Tibial nerve (tissue), 4 donors: ENCODE measurements at places on chromosomes 11 and 22. TPM values are rescaled to one million over a fixed set of nuclear protein-coding genes. Genes with fewer than 3 reads are reported as not detected.

DNA sequence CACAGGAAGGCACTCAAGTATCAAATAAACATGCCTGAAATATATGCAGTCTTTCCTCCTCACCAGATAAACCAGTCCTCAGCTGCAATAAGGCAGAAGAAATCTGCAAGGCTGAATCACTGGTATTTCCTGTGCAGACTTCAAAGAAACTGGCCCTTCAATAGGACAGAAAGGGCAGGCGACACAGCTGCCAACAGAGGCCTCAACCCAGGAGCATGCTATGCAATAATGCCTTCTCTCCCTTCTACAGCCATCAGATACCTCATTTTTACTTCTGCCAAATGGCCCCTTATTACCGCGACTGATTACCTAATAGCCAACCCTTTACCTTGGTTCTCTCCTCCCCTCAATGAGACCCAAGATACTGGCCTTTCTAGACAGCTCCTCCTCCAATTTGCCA, 8.0 kb downstream of the NUMA1 start:
- no peaks in the 10 kb centered on the region for H3K4me1 ChIP-seq
- H3K27me3 ChIP-seq: no peaks in the 10 kb centered on the region
- peaks cover 14% of the 10 kb centered on the region for H3K36me3 ChIP-seq

- H3K4me1 ChIP-seq: peaks cover 76% of the 10 kb centered on the region
- peak overlapping the region; percentile 84 for H3K27ac ChIP-seq
- no peak for DNase-seq
- H3K27me3 ChIP-seq: no peaks in the 10 kb centered on the region
- H3K4me3 ChIP-seq: no peak overlapping the region
Measured at GRCh38 chr22:20533879-20534265, 26.5 kb downstream of the MED15 start.

DNA sequence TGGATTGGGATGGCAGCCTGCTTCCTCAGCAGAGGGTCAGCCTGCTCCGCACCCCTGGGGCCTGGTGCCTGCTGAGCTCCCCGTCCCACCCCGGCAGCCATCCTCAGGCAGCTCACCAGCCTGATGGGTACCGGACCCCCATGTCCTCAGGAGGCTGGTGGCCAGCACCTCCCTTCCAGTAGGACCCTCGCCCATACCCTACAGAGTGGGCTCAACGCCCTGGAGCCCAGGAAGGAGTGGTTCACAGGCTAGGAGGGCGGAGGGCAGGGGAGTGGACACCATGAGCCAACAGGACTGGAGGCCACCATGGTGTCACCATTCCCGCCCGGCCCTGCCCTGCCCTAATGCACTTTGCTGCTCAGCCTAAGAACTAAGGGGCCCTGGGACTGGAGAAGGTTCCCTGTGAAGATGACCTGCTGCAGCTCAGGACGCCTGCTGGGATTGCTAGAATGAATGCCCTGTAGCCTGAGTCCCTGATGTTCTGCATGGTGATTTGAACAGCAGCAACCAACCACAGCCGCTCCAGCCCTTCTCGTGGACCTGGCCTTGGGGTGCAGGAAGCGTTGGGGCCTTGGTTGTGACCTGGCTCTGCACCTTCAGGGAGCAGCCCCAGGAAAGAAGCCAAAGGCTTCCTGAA, 1080.8 kb downstream of the BRD1 start:
- H3K4me1 ChIP-seq: no peaks in the 10 kb centered on the region
- no peak for DNase-seq
- H3K4me3 ChIP-seq: no peak overlapping the region
- H3K27ac ChIP-seq: no peak overlapping the region

DNA sequence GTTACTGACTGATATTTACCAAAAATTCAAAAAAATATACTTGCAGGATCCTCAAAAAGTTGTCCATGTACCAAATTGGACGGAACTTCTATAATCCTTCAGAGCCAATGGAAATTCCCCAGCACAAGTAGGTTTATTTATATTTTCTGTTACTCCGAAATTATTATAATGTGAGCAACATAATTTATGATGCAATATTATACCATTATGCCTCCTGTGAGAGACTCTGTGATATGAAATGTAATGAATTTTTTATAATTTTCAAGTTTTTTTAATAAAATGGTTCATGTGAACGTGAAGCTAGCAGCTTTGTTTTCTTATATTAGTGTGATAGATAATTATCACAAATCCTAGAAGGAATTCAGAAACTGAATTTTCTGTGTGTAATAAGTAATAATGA, 18.2 kb downstream of the PIWIL4 start:
- H3K4me1 ChIP-seq: no peaks in the 10 kb centered on the region
- no peak for DNase-seq
- no peak overlapping the region for H3K27ac ChIP-seq
- no peak overlapping the region for H3K4me3 ChIP-seq
- no peaks in the 10 kb centered on the region for H3K36me3 ChIP-seq

GRCh38 chr11:134559602-134559962, 147.5 kb upstream of the B3GAT1 start:
- no peaks in the 10 kb centered on the region for H3K4me1 ChIP-seq
- H3K27ac ChIP-seq: no peak overlapping the region
- H3K27me3 ChIP-seq: no peaks in the 10 kb centered on the region
- H3K36me3 ChIP-seq: no peaks in the 10 kb centered on the region

GRCh38 chr11:75384438-75385080, 14.8 kb upstream of the RPS3 start:
- H3K36me3 ChIP-seq: no peaks in the 10 kb centered on the region
- DNase-seq: peak; percentile 73
- H3K27ac ChIP-seq: no peak overlapping the region
- H3K4me3 ChIP-seq: no peak overlapping the region
- peaks cover 13% of the 10 kb centered on the region for H3K4me1 ChIP-seq
- H3K27me3 ChIP-seq: no peaks in the 10 kb centered on the region

GRCh38 chr22:35023692-35024363, 42.1 kb upstream of the ISX start:
- no peak overlapping the region for H3K4me3 ChIP-seq
- no peaks in the 10 kb centered on the region for H3K4me1 ChIP-seq
- H3K36me3 ChIP-seq: no peaks in the 10 kb centered on the region

LRRN4CL gene
- 44.6 TPM for total RNA-seq

GRCh38 chr11:76256448-76256847, 50.1 kb upstream of the WNT11 start:
- DNase-seq: no peak
- H3K4me1 ChIP-seq: no peaks in the 10 kb centered on the region
- peaks cover 4% of the 10 kb centered on the region for H3K27me3 ChIP-seq
- H3K36me3 ChIP-seq: no peaks in the 10 kb centered on the region

PIWIL4 gene
- 7.2 TPM for total RNA-seq

- no peak for DNase-seq
- H3K27ac ChIP-seq: no peak overlapping the region
- no peaks in the 10 kb centered on the region for H3K27me3 ChIP-seq
- H3K4me1 ChIP-seq: no peaks in the 10 kb centered on the region
Measured at GRCh38 chr22:48405741-48406140, 1421.9 kb downstream of the BRD1 start.

BTG4 gene
- not detected for total RNA-seq

GRCh38 chr22:39558950-39559349, 11.6 kb upstream of the CACNA1I start:
- H3K27ac ChIP-seq: no peak overlapping the region
- H3K36me3 ChIP-seq: no peaks in the 10 kb centered on the region
- no peak for DNase-seq

- no peak overlapping the region for H3K4me3 ChIP-seq
- peaks cover 42% of the 10 kb centered on the region for H3K4me1 ChIP-seq
- H3K27me3 ChIP-seq: no peaks in the 10 kb centered on the region
Measured at GRCh38 chr11:46492532-46492931, 101.0 kb upstream of the CHRM4 start.

KCNQ1OT1 gene
- 8.0 TPM for total RNA-seq

P2RY2 gene
- total RNA-seq: 4.5 TPM

OTOG gene
- not detected for total RNA-seq

GRCh38 chr11:79786961-79787360, 346.1 kb upstream of the TENM4 start:
- H3K4me3 ChIP-seq: no peak overlapping the region
- no peaks in the 10 kb centered on the region for H3K27me3 ChIP-seq
- DNase-seq: no peak
- no peaks in the 10 kb centered on the region for H3K4me1 ChIP-seq
- H3K27ac ChIP-seq: no peak overlapping the region
- no peaks in the 10 kb centered on the region for H3K36me3 ChIP-seq

- H3K27me3 ChIP-seq: no peaks in the 10 kb centered on the region
- H3K4me1 ChIP-seq: no peaks in the 10 kb centered on the region
- H3K4me3 ChIP-seq: no peak overlapping the region
- H3K36me3 ChIP-seq: no peaks in the 10 kb centered on the region
- no peak overlapping the region for H3K27ac ChIP-seq
Measured at GRCh38 chr22:38138961-38139360, 28.5 kb upstream of the BAIAP2L2 start.

DNA sequence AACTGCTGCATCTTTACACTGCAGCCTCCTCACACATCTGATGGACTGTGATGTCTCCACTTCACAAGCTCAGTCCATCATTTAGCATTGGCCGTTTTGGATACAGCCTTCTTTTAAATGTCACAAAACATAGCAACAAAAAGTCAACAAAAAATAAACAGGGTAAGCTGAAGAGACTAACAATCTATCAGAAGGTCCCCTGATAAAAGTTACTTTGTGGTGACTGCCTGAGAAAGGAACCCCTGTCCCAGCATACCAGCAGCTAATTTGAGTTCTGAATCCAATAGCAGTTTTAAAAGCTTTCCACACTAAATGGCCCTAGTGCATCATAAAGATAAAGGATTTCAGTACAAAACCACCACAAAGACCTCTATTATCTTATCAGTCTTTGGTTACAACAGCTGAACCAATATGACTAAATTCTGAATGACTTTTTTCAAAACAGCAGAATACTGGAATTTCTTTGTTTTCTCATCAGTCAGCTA, 162.4 kb downstream of the SOX6 start:
- no peaks in the 10 kb centered on the region for H3K27me3 ChIP-seq
- peaks cover 49% of the 10 kb centered on the region for H3K4me1 ChIP-seq
- H3K27ac ChIP-seq: no peak overlapping the region
- no peaks in the 10 kb centered on the region for H3K36me3 ChIP-seq
- DNase-seq: no peak

C11orf42 gene
- not detected for total RNA-seq

GRCh38 chr11:102523887-102524286, 6.7 kb downstream of the MMP7 start:
- H3K4me3 ChIP-seq: no peak overlapping the region
- H3K27me3 ChIP-seq: no peaks in the 10 kb centered on the region
- no peaks in the 10 kb centered on the region for H3K36me3 ChIP-seq
- no peak overlapping the region for H3K27ac ChIP-seq

GRCh38 chr11:74870485-74870884, 78.4 kb downstream of the XRRA1 start:
- no peak for DNase-seq
- H3K4me1 ChIP-seq: no peaks in the 10 kb centered on the region
- H3K4me3 ChIP-seq: no peak overlapping the region
- H3K27me3 ChIP-seq: no peaks in the 10 kb centered on the region
- no peaks in the 10 kb centered on the region for H3K36me3 ChIP-seq

DNA sequence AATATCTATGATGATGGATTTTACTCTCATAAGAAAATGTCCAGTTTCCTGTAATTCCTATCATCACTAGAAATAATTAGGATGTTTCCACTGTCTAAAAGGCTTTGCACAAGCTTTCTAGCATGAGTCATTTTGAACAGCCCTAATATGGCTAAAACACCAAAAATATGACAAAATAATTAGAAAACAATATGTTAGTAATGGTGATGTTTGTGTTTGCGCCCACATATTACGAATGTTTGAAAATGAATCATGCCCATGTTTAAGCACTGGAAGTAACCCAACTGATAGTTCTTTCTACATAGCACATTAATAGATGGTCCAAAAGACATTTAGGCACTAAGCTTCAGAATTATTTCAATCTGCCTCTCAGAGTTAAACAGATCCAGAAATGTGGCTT, 96.0 kb downstream of the TRPC6 start:
- no peaks in the 10 kb centered on the region for H3K4me1 ChIP-seq
- DNase-seq: no peak
- no peaks in the 10 kb centered on the region for H3K27me3 ChIP-seq

DNA sequence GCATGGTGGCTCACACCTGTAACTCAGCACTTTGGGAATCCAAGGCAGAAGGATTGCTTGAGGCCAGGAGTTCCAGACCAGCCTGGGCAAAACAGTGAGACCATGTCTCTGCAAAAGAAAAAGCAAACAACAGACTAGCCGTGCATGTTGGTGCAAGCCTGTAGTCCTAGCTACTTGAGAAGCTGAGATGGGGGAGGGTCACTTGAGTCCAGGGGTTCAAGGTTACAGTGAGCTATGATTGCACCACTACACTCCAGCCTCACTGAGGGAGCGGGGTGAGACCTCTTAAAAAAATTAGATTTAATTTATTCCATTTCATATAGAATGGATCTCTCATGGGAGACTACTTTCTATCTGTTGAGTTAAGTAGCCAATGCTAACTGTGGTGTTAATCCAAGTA, 50.4 kb downstream of the DDX10 start:
- H3K4me3 ChIP-seq: no peak overlapping the region
- H3K27me3 ChIP-seq: no peaks in the 10 kb centered on the region
- H3K27ac ChIP-seq: no peak overlapping the region
- peaks cover 72% of the 10 kb centered on the region for H3K36me3 ChIP-seq

OR52A1 gene
- not detected for total RNA-seq

- H3K36me3 ChIP-seq: peaks cover 23% of the 10 kb centered on the region
- H3K4me3 ChIP-seq: no peak overlapping the region
- no peaks in the 10 kb centered on the region for H3K27me3 ChIP-seq
- DNase-seq: no peak
- peaks cover 12% of the 10 kb centered on the region for H3K4me1 ChIP-seq
Measured at GRCh38 chr11:88293931-88294330, 43.6 kb downstream of the CTSC start.

SLC22A6 gene
- not detected for total RNA-seq

- H3K36me3 ChIP-seq: no peaks in the 10 kb centered on the region
- DNase-seq: no peak
- H3K4me3 ChIP-seq: no peak overlapping the region
- H3K27ac ChIP-seq: no peak overlapping the region
Measured at GRCh38 chr11:10283991-10284390, 10.0 kb downstream of the SBF2 start.

DNA sequence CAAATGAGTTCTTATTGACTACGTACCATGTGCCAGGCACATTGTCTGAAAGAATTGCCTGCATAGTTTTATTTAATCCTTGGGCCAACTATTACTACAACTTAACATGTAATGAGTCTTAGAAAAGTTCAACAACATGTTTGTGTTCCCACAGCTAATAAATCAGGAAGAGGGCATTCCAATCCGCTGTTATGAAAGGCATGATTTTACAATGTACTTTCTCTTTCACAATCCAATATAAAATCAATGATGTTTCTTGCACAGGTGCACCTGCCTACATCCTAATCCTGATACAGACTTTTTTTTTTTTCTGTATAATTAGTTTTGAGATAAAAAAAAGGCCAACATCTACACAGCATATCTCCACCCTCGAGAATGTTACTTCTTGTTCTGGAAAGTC, 728.4 kb upstream of the CCDC90B start:
- H3K27ac ChIP-seq: no peak overlapping the region
- H3K27me3 ChIP-seq: no peaks in the 10 kb centered on the region
- no peak overlapping the region for H3K4me3 ChIP-seq
- peaks cover 29% of the 10 kb centered on the region for H3K4me1 ChIP-seq
